ENCODE measurements at places on chromosomes 11 and 22.

DNA sequence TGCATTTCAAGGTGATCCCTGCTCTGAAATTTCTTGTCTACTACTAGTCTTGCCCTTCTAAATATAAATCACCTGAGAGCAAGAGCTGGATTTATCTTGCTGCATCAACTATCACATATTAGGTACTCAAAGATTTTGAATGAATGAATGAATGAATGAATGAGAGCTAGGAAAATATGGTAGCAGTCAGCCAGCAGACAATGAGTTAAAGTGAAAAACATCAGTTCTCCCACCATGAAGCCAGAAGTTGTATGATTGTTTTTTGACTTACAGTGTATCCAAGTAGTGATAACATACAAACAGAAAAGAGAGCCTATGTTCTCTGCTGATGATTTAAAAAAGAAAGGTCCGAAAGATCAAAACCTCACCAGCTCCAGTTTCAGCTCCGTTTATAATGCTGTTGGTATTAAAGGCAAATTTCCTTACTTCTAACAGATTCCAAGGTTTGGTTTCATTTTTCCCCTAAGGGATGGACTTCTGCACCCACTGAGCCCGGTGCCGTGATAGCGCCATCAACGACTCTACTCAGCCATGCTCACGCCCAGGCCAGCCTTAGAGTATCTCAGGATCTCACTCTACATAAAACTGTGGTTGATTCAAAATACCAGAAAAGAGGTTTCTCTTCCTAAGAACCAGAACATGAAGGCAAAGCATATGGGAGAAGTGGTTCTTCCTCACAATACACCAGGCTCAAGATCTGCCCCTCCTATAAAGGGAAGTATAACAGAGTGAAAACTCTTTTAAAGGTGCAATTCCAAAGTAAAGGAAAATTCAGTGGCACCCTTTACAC lies 92.0 kb downstream of the SGSM3 start:
- no peak for DNase-seq

GRCh38 chr11:105032495-105032894 lies 2.4 kb downstream of the CASP1 start:
- DNase-seq, result no peak

DNA sequence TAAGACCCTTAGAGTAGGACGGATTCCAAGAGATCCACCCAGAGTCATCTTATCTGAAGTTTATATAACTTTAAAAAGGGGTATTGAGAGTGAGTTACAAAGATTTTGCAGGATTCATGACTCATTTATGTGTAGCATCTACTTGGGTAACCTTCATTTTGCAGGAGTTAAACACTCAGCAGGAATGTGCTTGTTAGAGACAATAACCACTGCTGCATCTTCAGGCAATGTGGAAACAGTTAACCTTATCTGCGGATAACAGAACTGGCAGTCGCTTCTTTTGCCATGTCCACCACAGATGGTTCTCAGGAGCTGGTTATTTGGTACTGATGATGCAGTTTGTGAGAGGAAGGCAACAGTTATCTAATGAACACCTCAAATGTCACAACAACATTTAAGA lies 417.9 kb upstream of the DDI1 start:
- DNase-seq, result no peak

- no peak for DNase-seq
Measured at GRCh38 chr22:32830957-32831356, 29.5 kb downstream of the TIMP3 start.

GRCh38 chr11:29159552-29160465 lies 857.0 kb downstream of the KCNA4 start:
- no peak for DNase-seq

- no peak for DNase-seq
Measured at GRCh38 chr22:46102752-46103151, 47.6 kb upstream of the PPARA start.

- DNase-seq, result no peak
Measured at GRCh38 chr11:59706518-59707285, 6.9 kb downstream of the OR10V1 start.

DNA sequence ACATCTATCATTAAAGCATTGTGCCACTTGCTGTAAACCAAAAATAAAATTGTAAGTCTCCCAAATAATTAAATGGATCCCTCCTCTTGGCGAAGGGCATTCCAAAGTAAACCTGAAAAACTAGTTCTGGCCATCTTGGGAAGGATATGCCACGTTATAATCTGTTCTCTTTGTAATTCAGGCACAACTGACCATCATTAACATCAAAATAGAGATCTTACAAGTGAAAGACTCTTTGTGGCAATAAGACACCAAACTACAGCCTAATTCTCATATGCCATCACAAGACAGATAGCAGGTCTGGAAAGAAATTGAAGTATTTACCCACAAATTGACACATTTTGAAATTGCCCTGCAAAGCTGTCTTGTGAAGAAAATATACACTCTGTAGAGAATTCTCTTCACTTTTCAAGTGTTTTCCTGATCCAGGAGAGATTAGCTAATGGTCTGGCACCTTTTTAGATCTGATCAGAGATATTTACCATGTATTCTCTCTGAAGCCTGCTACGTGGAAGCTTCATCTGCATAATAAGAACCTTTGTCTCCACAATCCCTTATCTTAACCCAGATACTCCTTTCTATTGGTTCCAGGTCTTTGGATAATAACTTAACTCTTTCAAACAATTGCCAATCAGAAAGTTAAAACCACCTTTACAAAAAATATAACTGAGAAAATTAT lies 630.4 kb upstream of the CCDC179 start:
- no peak for DNase-seq

DNA sequence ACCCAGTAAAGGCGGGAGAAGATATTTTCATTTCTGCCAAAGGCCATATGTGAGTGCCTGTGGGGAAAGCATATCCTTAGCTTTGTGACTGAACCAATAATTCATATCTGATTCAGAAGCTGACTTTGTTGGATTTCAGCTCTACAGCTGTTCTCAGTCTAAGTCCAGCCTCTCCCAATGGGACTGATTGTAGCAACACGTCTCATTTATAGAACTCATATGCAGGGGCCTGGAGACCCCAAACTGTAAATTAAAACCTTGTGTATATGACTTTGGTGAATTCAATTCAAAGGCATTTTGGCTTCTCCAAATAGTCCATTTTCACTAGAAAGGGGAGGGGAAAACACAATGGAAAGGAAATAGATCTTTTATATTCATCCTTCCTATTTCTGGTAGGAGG lies 250.4 kb upstream of the SORL1-AS1 start:
- DNase-seq, result no peak
